ENCODE measurements at places on chromosomes 11 and 22.

GRCh38 chr22:37418627-37419369, 8.5 kb downstream of the ELFN2 start:
- H3K27ac ChIP-seq = no peak overlapping the region
- H3K4me3 ChIP-seq = no peak overlapping the region
- H3K36me3 ChIP-seq = no peaks in the 10 kb centered on the region
- no peak for DNase-seq

GRCh38 chr11:43944761-43945311, 2.4 kb downstream of the C11orf96 start:
- H3K36me3 ChIP-seq = no peaks in the 10 kb centered on the region
- H3K27ac ChIP-seq = no peak overlapping the region
- H3K27me3 ChIP-seq = peaks cover 15% of the 10 kb centered on the region
- H3K4me1 ChIP-seq = peaks cover 24% of the 10 kb centered on the region
- no peak overlapping the region for H3K4me3 ChIP-seq
- DNase-seq = peak; percentile 15

GRCh38 chr11:111745719-111746504, 20.3 kb downstream of the PPP2R1B start:
- H3K4me3 ChIP-seq = no peak overlapping the region
- H3K4me1 ChIP-seq = no peaks in the 10 kb centered on the region
- DNase-seq = no peak
- peaks cover 89% of the 10 kb centered on the region for H3K36me3 ChIP-seq

GRCh38 chr11:134333312-134333711, 1.5 kb downstream of the GLB1L2 start:
- no peak overlapping the region for H3K4me3 ChIP-seq
- peaks cover 14% of the 10 kb centered on the region for H3K27me3 ChIP-seq
- H3K4me1 ChIP-seq = peaks cover 17% of the 10 kb centered on the region
- H3K36me3 ChIP-seq = no peaks in the 10 kb centered on the region
- no peak overlapping the region for H3K27ac ChIP-seq

DNA sequence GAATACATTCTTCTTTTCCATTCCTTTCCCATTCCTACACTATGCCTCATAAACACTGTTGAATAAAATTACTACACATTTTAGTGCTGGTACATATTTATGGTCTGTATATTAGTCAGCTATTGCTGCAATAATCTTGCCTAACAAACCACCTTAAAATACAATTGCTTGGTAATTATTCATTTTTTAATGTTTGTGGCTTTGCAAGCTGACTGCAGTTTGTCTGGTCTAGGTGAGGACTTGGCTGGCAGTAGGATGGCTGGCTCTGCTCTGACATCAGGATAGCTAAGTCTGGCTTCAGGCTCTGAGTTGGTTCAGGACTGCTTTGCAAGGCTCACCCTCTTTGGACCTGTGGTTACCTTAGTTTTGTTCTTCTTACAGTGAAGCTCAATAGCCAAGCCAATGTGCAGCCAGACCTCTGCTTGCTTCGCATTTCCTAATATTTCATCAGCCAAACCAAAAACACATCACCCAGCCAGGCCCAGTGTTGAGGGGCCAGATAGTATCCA, 913.4 kb upstream of the RAG2 start:
- no peak for DNase-seq
- H3K36me3 ChIP-seq = no peaks in the 10 kb centered on the region
- no peaks in the 10 kb centered on the region for H3K4me1 ChIP-seq

DNA sequence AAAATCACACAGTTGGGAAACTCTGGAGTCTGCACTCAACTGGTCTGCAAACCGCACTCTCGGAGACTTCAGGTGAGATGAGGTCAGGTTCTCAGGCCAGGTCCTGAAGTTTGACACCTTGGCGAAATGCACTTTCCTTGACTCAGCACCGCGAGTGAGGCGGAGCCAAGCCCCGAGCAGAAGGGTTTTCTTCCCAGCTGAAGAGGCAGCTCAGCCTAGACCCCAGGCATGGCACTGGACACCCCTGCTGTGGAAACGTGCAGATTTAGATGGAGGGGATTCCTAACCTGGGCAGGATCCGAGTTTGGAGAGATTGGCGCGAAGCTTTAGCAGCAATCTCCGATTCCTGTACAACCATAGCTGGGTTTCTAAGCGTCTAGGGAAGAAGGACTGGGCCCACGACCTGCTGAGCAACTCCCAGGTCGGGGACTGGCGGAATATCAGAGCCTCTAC, 835 bp upstream of the MYOD1 start:
- H3K27ac ChIP-seq = no peak overlapping the region
- no peak overlapping the region for H3K4me3 ChIP-seq
- H3K27me3 ChIP-seq = peaks cover 5% of the 10 kb centered on the region
- no peak for DNase-seq

GRCh38 chr22:46363611-46364321, 28.3 kb downstream of the TRMU start:
- H3K27ac ChIP-seq = no peak overlapping the region
- H3K27me3 ChIP-seq = no peaks in the 10 kb centered on the region
- no peak overlapping the region for H3K4me3 ChIP-seq
- no peaks in the 10 kb centered on the region for H3K36me3 ChIP-seq

DNA sequence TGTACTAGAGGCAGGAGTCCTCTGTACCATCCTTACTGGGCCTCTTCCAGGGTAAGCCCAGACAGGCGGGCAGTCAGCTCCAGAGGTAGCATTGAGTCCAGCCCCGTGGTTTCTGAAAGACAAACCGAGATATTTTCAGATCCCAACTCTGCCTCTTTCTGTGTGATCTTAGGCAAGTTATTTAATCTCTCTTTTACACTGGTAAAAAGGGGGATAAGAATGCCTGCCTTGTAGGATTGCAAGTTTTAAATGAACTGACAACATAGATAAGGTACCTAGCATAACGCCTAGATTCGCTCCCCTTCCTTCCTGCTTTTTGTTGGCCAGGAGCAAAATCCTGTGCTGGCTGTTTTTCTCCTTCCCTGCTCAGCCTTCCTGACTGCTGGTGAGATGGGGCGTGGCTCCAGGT, 56.4 kb upstream of the NNMT start:
- H3K4me1 ChIP-seq = no peaks in the 10 kb centered on the region
- no peak for DNase-seq
- no peak overlapping the region for H3K27ac ChIP-seq
- no peak overlapping the region for H3K4me3 ChIP-seq

GRCh38 chr11:97356144-97356543, 966.3 kb downstream of the JRKL start:
- H3K27me3 ChIP-seq = no peaks in the 10 kb centered on the region
- no peaks in the 10 kb centered on the region for H3K4me1 ChIP-seq
- no peaks in the 10 kb centered on the region for H3K36me3 ChIP-seq

- peaks cover 17% of the 10 kb centered on the region for H3K36me3 ChIP-seq
- no peaks in the 10 kb centered on the region for H3K27me3 ChIP-seq
- H3K4me3 ChIP-seq = peak overlapping the region; percentile 92
- peak overlapping the region; percentile 98 for H3K27ac ChIP-seq
- peak; percentile 56 for DNase-seq
- H3K4me1 ChIP-seq = peaks cover 79% of the 10 kb centered on the region
Observed at GRCh38 chr22:26671317-26672059, 14.1 kb downstream of the MIAT start.

DNA sequence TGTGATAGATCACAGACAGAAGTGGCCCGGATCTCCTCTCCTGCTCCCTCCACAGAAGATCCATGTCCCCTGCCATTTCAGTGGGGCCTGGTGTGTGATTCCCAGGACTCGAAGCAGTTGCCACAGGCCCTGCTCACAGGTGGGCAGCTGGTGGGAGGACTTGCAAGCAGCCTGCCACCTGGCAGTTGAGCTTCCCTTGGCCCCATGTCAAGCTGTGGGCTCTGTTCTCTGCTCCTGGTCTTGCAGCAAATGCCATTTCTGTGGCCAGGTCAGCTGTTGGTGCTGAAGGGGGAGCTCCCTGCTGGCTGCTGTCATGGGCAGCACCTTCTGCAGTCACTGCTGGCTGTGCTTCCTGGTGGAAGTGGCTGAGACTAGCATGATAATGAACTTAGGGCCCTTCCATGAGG, 59.1 kb upstream of the SLC22A12 start:
- no peak for DNase-seq
- H3K4me1 ChIP-seq = no peaks in the 10 kb centered on the region
- no peak overlapping the region for H3K27ac ChIP-seq
- H3K36me3 ChIP-seq = no peaks in the 10 kb centered on the region
- no peak overlapping the region for H3K4me3 ChIP-seq

DNA sequence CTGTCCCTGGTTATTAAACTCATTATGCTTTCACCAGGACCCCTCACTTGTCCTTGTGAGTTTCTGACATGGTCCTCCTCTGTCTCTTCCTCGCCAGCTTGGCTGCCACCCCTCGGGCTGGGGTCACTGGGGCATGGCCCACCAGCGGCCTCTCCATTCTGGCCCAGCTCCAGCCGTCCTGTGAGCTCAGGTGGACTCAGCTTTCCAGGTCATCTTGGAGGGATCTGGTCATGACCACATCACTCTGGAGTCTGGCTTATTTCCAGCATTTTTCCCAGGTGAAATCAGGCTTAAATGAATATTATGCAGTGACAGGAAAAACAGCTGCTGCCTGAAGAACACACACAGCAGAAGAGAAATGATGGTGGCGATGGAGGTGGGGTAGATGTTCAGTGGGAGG, 224.5 kb downstream of the ADAMTS15 start:
- DNase-seq = no peak
- H3K27ac ChIP-seq = no peak overlapping the region
- no peaks in the 10 kb centered on the region for H3K4me1 ChIP-seq
- H3K27me3 ChIP-seq = no peaks in the 10 kb centered on the region

GRCh38 chr22:36147196-36147791, 13.3 kb downstream of the APOL3 start:
- DNase-seq = no peak
- no peaks in the 10 kb centered on the region for H3K27me3 ChIP-seq
- peaks cover 4% of the 10 kb centered on the region for H3K4me1 ChIP-seq
- no peak overlapping the region for H3K4me3 ChIP-seq

DNA sequence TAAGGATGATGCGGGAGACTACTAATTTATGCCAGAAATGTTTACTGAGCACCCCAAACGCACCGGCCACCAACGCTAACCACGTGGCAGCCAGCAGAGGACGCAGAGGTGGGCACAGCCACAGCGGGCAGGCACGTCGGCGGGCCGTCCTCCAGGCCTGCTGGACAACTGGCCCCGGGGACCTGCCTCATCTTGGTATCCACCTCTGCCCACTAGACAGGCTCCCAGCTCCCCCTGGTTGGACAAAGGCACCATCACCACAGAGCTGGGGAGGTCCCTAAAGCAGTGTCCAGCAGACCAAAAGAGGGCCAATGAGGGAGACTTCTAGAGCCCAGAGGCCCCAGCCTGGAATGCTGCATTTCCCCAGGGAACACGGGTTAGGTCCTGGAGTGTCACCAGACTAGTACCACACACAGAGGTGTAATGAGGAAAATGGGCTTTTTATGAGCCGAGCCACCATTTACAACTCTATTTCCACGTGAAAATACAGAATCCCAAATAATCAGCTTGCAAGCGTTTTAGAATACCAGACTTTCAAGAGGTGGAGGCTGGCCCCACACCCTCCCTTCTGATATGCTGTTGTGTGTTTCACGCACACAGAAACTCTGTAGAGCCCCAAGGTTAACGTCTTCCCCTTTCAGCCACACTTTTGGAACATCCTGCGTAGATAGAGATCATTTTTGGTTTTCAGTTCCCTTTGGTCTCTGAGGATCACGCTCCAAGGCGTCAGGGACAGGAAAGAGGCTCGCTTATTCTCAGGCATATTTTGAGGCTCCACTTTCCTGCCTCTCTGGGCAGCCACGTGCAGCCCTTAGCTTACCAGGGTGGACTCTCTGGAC, 23.7 kb upstream of the BID start:
- H3K27ac ChIP-seq = no peak overlapping the region
- H3K36me3 ChIP-seq = peaks cover 3% of the 10 kb centered on the region
- DNase-seq = no peak

All from CD4-positive, CD25-positive, alpha-beta regulatory T cell (primary cell).